ENCODE measurements at places on chromosomes 7 and 10.

DNA sequence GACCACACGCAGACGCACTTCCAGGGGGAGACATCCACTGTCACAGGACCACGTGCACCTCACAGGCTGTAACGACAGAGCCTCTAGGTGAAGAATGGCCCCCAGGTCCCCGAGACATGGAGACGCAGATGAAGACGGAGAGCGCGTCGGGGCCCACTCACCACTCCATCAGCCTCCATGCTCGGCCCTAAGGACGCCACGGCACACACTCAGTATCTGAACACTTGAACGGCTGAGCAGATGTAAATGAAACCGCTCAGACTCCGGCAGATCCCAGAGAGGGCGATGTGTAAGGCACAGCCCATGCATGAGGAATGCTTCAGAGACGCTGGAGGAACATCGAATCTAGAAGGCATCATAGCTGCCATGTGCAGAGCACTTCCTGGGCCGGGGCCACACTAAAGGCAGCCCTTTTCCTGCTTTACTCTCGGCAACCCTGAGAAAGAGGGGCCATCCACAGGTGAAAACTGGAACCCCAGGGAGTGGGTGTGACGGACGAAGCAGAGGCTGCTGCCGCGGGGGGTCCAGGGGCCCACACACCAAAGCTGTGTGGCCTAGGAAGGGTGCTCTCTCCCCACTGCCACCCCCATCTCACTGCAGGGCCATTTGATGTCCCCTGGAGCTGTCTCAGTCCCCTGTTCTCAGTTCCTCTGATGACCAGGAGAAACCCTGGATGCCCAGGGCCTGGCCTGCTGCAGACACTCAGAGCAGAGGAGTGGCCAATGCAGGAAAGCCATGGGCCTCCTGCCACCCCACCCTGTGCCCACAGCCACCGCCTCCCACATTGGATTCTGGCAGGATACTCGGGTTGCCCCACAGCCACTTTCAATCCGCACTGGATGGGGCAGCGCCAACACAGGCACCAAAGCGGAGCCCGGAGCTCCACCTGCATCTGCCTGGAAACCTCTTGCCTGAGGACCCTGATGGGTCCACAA lies 253.8 kb downstream of the MAD1L1 start:
- DNase-seq, result no peak

GRCh38 chr7:139103057-139103815 lies 6.3 kb downstream of the ZC3HAV1 start:
- DNase-seq, result no peak

GRCh38 chr10:103661198-103661950 lies 167.9 kb downstream of the NEURL1 start:
- peak; percentile 48 for DNase-seq

- DNase-seq, result no peak
These were observed 9.5 kb upstream of the KAZALD1 start for GRCh38 chr10:101052285-101052684.

- DNase-seq, result no peak
These were observed 91.6 kb downstream of the BMPER start for GRCh38 chr7:33996899-33997298.

DNA sequence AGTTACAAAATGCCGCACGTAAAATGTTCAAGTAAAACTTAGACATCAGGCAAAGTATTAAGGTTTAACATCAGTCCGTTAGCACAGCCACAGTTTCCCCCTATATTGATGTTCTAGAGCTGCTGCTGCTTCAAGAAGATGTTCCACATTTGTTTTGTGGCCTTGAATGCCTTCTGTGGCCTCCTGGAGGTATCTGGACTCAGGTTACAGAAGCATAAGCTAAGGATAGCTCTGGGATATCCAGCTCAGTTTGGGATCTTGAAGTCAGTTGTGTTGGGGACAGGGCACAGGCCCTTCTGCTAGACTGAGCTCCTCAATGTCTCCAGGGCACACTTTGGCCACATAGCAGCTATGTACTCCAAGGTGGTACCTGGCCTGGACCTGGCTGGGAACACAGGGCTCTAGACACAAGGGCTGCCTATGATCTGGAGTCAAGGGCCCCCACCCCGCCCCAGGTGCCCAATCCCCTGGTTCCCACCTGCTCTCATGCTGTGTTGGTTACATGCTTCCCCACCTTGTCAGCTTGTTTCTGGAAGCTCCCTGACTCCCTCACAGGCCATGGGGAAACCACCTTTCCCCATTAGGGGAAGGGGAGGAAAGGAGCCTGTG lies 4.7 kb downstream of the PYROXD2 start:
- DNase-seq, result no peak

DNA sequence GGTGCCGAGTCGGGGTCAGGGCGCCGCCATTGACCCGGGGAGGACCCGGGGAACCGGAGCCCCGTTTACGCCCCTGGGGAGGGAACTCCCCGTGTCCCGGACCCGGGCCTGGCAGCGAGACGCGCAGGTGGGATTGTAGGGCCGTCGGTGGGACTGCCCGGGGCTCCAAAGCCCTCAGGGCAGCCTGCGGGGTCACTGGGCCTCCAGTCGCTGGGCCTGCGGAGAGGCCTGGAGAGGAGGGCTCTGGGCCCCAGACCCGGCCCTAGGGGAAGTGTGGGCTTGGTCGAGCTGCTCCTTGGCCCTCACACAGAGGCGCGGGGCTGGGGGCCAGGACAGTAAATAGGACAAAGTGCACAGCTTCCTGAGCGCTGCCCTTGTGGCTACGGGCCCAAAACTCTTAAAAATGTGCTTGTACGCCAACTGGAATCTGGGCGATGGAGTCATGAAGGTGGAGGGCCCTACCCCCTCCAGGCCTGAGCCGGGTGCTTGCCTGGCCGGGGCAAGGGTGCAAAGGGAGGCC lies 657 bp downstream of the ECHDC3 start:
- no peak for DNase-seq

GRCh38 chr10:126387931-126388911 lies at the start of gene ADAM12:
ADAM12 (minus strand) TSS chr10:126388477; CDS start chr10:126388145, 332 bp downstream.
- DNase-seq, result peak; percentile 9

DNA sequence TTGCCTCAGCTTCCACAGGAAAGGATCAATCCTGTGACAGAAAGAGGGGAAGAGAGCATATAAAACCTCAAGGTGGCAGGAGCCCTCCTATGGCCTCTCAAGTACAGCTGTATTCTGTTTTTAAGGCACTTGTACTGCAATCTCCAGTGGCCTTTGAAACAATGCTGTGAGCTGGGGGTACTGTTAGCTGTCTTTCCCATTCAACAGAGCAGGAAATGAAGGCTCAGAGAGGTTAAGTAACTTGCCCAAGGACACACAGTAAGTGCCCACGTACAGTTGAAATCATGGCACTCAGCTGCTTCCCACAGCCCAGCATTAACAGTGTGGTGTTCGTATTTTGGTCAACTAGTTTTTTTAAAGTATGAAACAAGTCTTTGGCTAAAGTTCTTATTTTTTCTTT lies 34.0 kb downstream of the DUSP5 start:
- DNase-seq, result no peak

DNA sequence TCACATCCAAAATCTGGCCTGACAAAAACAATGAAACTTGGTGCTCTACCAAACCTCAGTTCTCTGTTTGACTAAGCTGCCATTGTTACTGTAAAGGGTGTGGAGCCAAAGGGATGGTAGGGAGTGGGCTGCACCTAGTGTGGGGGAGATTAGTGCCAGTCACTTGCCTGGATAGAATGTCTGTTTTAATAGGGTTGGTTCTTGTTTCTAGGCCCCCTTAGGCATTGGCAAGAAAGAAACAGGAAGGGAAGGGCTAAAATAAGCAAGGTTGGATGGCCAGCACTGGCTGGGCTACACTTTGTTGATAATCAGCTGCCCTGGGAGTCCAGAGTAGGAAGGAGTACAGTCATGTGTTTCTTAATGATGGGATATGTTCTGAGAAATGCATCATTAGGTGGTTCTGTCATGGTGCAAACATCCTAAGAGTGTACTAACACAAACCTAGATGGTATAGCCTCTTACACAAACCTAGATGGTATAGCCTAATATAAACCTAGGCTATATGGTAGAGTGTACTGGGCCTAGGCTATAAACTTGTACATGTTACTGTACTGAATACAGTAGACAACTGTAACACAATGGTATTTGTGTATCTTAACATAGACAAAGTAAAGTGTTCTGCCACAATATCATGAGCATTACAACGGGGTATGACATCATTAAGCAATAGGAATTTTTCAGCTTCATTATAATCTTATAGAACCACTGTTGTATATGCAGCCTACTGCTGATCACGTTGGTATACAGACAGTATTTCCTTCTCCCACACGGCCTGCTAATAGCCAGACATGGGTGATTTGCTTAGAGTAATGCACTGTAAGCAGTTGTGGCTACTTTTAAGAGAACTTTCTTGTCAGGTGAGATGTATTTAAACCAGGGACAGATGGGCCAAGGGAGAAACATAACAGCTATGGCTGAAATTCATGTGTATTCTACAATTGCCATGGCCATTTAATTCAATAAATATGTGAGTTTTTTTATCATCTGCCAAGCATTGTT lies 15.4 kb downstream of the BBIP1 start:
- DNase-seq, result no peak

DNA sequence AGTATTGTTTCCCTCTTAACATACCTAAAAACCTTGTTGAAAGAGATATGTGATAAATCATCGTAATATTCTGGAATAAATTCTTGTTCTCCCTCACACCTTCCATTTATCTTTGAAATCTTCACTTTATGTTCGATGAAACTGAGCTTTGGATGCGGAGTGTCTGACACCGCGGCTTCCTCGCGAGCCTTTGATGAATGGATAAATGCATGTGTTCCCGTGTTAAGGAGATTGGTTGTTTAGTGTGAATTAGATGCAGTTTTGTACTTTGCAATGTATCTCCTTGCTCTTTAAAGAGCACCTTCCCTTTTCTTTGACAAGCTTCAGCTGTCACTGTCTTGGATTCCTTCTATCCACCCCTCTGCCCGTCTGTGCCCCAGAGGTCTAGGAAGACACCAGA lies 138.1 kb downstream of the DOCK1 start:
- no peak for DNase-seq

- no peak for DNase-seq
These were observed 2.0 kb downstream of the MOSPD3 start for GRCh38 chr7:100614308-100614861.

DNA sequence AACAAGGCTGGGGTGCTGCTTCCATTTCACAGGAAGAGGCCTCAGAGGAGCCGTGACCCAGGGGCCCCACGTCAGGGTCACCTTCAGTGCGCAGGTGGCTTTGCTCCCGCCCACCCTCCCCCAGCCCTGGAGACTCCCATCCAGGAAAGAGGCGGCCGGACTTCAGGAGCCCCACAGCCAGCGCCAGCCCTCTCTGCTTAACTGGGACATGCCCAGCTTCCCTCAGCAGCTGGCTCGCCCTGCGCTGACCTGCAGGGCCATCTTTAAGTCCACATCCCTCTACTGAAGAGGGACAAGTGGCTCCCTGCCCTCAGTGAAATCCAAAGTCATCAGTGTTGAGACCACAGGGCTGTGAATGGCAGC lies 141.9 kb upstream of the PPP2R2D start:
- no peak for DNase-seq

DNA sequence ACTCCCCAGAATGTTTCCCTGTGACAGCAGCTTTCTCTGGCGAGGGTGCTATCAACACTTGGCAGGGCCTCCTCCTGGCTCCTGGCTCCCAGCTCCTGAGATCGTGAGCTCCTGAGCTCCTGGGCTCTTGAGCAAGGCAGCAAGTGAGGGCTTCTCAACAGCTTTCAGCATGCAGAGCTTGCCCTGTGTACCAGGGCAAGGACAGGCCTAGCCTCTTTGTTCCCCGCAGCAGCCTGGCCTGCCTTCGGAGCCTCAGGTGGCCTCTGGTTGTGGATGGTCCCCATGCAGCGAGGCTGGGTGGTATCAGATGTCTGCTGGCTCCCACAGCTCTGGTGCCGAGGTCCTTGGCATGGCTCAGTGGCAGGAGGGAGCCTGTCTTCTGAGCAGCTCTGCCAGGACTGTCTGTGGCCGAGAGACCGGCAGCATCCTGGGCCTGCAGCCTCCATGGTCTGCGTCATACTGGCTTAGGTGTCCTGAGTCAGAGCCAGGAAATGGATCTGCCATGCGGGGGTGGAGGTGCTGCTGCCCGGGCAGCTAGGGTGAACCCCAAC lies 44.2 kb downstream of the ZMIZ1 start:
- no peak for DNase-seq

DNA sequence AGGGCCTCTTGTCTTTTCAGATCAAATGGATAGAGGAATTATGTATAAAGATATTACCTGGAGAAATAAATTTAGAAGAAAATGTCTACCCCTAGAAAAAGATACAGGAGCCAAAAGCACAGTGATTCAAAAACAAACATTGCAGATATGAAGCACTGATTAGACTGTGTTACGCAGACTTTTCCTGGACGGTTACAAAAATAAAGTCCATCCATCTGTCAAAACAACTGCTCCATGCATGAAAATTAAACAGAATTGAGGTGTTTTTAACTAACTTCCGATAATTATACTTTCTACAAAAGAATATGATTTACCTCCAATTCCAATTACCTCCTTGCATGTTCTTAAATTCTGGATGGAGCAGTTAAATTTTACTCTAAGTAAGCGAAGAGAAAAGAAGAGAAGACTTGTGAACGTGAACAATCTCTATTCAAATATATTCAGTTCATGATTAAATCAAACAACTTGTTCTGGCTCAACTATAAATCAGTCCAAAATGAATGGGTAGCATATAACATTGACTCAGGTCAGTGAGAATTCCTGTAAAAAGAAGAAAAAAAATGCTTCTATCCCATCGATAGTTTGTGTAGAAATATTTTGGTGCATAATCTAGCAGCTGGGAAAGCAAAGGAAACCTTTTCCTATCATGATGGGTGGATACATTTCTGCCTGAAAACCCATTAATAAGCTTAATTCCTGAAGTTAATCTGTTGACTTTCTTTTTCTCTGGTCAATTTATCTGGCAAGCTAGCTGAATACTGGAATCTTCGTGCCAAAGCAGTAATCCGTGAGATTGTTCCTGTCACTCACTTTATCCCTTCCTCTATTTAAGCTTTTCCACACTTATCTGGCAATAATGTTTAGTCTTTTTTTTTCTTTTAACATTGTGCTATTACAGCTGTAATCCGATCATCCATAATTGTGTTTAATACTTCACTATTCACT lies 80.4 kb downstream of the SEMA3A start:
- no peak for DNase-seq

- no peak for DNase-seq
These were observed 438.7 kb upstream of the NRP1 start for GRCh38 chr10:33773253-33773573.

All from stimulated activated CD4-positive, alpha-beta T cell treated with anti-CD3 and anti-CD28 coated beads, Interleukin-4, amount 100 ng/mL, for 1 hour (primary cell).